ENCODE measurements at places on chromosomes 2 and 18.

GRCh38 chr2:197915548-197916265, 111.3 kb downstream of the PLCL1 start:
- no peak for DNase-seq

DNA sequence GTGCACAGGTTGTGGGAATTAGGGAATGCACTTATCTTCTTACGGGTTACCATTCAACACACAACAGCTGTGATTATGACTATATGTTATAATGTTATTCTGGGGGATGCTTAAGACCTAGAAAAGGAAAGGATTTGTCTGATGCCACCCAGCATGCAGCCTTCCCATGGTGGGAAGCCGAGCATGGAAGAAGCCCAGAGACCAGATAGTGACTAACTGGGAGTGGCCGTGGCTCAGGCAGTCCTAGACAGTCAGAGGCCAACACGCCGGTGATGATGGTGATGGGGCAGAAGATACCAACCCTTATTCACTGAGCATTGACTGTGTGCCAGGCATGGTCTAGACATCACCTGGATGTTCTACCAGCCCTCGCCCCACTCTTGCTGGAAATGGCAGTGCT, 35.9 kb downstream of the CYRIA start:
- no peak for DNase-seq

DNA sequence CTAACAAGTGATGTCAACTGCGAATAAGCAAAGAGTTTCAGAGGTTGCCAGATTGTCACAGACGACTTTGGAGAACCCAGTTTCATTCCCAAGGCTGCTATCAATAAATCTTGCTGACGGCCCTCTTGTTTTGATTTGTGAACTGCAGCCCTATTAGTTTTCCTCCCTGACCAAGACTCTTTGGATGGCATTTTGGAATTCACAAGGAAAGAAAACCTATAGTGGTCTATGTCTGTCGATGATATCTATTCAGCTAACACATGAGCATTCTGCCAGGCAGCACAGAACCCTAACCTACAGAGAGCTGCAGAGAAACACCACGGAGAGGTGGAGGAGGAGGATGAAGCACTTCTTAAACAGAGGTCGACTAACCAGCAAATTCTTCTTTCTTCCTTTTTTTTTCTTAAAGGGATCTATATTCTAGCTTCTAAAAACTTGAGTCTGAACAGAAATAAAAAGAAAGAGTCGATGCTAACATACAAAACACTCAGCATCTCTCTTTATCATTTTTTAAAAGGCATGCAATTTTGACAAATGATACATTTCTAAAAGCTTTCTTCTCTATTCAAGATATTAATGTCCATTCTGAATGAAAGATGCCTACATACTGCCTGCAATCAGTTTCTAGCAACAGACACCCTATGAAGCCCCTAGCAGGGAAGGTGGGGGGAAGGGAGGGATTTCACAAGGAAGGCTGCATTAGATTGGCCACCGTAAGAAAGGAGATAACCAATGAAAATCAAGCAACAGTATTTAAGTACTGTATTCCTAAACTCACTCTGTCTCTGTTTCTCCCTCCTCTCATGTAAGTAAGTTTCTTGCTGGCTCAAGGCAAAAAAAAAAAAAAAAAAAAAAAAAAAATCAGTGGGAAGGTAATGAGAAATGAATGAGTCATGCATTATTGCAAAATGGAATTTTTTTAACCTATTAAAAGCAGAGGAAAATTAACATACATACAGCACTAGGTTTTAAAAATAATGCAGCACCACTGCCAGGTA, 83.0 kb upstream of the CHRNA1 start:
- no peak for DNase-seq

- no peak for DNase-seq
Measured at GRCh38 chr2:71506222-71507153, 53.1 kb downstream of the DYSF start.

GRCh38 chr2:226429476-226429875, 370.1 kb downstream of the IRS1 start:
- no peak for DNase-seq

DNA sequence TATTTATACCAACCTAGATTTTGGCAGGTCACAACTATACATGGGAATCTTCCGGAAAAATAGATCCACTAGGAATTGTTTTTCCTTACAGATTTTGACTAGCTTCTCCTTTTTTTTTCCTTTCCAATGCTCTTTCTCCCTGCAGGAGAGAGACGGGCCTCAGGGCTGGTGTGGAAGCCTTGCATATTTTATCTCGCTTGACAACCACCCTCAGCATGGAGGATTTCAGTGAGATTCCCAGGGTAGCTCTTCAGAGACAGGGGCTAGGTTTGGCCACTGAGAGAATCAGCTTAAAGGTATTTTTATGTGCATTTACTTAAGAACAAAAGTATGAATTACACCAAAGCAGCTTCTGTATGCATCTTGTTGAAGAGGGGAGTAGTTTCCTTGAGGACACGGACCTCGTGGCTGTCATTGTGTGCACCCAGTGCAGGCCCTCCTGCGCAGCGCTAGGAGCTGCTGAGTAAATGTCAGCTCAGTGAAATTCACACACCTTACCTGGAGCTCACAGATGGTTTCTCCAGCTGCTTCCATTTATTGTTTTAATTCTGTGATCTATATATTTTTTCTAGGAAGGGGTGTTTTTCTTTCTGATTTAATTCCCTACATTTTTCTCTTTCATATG, 54.4 kb downstream of the TRAPPC12 start:
- no peak for DNase-seq

DNA sequence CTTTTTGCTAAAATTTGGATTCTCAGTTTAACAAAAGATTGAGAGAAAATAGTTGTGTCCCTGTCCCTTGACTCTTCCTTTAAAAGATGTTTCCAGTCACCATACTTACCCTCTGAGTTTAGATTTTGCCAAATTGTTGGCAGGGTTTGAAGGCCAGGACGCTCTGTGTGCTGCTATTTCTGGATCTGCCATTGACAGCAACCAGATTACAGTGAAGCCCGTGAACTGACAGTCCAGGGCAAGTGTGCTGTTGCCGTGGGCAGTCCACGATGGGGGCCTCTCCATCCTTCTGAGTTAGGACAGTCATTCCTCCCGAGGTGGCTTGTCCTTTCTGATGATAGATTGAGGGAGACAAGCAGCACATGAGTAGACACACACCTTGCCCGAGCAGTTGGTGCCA, 89.9 kb downstream of the PTPRM start:
- DNase-seq: no peak

DNA sequence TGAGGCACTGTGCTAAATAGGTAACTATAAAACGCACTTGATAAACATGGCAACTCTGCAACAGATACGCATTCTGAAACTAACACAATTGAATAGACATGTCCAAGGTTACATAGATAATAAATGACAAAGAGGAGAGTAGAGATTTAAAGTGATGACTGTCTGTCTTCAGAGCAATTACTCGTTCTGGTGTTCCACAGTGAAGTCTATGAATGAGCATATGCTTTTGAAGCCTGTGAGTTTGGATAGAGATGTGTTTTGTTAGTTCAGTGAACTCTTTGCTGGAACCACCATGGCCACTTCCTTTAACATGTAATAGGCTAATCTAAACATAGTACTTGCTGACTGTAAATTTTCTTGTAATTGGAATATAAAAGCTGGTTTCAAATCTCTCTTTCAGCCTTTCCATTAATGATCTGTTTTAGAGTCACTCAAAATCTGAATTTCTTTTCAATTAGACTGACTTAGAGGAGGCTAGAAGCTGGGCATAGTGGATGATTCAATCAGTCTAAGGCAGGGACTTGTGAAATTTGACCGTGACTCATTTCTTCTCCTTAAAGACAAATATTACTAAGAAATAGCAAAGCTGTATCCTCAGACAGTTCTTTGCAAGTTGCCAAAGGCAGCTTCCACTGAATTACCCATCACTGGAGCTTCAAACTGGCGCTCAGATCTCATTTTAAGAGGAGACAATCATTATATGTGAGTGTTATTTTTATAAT, 1130.1 kb upstream of the CELF4 start:
- DNase-seq: no peak

DNA sequence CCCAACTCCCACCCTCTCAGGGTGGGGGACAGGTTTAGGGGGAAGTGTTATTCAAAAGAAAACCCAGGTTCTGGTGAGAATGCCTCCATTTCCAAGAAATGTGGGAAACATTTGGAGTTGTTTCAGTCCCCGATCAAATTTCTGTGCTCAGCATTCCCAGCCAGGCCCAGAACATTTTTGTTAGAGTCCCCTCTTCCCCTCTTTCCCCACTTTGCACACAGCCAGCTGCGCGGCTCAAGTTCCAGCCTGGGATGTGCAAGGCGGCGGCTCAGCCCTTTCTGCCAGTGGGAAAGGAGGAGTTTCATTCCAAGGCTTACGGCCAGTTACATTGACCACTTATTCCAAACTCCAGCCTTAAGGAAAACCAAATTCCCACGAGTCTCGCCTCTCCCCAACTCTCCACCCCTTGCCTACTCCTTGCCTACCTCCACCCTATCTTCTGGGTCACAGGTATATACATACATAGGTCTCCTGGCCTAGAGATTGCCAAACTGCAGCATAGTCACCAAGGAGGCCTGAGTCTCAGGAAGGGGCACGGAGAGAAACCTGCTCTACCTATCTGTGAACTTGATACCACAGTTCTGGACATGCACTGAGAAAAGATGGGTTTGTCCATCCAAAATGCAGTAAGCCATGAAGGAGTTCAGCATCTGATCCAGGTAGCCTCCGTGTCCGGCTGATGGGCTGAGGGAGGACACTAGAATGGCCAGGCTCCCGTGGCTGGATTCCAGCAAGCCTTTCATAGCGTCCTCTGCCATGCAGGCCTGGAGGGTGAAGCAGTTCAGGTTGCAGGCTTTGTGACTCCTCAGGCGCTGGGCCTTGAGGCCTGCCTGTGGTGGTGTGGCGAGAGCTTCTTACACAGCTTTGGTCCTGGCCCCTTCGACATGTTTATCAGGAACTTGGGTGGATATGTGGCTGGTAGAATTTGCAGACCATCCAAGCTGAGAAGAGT, 154.5 kb downstream of the ZFP36L2 start:
- DNase-seq: no peak

DNA sequence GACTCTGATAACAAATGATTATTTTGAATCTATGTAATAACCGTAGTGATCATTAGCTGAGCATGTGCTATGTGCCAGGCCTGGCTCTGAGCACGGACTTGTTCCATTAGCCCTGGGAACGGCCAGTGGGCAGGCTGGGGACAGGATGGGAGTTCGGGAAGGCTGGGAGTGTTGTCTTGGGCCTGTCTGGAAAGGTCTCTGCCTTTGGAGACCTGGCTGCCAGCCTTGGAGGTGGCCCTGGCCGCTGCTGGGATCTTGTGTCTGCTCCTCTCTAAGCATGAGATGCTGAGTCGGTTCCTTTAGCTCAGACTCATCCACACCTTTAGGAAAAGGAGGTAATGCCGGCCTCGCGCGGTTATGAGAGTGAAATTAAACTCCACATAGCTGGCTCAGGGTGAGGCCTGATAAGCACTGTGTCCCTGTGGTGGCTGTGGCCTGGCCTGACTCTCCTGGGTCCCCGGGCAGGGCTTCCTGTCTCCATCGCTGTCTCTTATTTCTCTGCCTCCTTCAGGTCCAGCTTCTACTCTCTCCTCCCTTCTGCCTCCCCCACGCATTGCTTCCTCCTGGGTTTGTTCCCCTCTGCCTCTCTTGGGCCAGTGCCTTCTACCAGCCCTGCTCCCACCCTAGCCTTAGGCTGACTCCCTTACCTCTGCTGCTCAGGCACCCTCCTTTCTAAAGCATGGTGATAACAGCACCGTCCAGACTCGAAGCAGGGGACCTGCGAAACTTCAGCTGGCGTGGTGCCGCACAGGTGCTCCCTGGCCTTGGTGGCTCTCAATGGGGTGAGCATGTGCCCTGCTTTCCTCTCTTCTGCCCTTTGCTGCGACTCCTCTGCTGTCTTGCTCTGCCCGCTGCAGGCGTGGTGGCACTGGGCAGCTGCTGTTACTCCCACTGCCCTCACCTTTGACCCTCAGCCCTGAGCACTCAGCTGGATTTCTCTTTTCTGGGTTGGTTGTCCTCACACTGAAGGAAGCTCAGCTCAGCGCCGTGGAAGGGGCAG, 41.8 kb downstream of the NCK2 start:
- DNase-seq: no peak

GRCh38 chr2:44126106-44126797, 42.4 kb upstream of the PPM1B start:
- no peak for DNase-seq

- no peak for DNase-seq
Measured at GRCh38 chr2:45793305-45793962, 142.0 kb downstream of the PRKCE start.

- peak; percentile 12 for DNase-seq
Measured at GRCh38 chr18:62452280-62452831, 70.5 kb upstream of the ZCCHC2 start.

- DNase-seq: no peak
Measured at GRCh38 chr18:23822590-23823385, 133.5 kb downstream of the LAMA3 start.

DNA sequence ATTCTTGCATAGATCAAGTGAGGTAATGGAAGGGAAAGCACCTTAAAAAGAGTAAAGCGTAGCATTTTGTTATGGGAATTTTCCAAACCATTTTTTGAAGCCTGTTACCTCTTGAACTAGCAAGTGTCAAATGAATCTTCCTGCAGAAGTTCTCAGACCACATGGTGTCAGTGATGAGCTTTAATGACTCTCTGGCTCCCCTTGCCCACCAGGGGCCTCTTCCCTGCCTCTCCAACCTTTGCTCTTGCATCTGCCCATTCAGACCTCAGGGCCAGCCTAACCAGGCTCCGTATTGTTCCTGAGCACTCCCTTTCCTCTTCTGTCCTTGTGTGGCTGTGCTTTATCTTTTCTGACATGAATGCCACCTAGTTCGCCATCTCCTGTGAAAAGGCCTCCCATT, 155.9 kb downstream of the DIS3L2 start:
- DNase-seq: no peak

DNA sequence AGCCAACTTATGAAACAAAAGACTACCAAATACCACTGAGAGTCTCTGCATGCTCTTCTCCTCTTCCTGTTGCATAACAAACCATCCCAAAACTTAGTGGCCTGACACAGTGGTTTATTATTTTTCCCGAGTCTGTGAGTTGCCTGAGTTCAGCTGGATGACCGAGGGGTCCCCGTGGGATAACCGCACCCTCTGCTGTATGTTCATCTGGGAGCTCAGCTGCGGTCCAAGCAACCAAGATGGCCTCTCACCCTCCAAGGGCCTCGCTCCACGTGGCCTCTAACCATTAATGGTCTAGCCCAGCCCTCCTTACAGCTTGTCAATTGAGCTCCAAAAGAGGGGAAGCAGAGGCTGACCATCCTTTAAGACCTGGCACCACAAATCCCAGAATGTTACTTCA, 17.1 kb downstream of the ITM2C start:
- no peak for DNase-seq

GRCh38 chr2:171181064-171182049, 20.7 kb upstream of the TLK1 start:
- DNase-seq: no peak

DNA sequence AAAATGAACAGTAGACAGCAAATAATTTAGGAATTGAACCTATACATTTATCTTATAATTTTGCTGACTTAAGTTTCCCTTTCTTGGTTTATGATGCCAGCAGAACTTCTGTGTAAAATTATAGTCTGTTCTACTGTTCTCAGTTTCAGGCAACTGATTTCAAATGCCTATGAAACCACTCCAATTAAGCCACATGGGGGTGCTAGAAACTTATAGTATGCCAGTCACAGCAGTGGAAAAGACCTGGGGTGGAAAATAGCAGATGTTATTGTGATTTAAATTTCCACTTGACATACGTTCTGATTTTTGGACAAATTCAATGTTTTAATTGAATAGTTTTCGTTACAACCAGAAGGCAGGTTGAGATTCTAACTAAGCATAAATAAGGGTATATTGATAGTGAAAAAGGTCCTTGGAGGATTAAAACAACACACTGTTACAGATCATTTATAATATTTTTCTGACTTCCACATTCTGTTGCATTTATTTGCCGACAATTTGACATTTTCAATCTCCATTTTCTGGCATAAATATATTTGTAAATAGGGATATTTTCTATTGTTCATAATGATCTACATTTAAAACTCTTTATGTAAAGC, 61.4 kb downstream of the CPS1 start:
- no peak for DNase-seq
